ENCODE measurements at places on chromosomes 4 and X.

- no peak for DNase-seq
Observed at GRCh38 chr4:162836773-162837172, 329.9 kb downstream of the NAF1 start.

GRCh38 chr4:14862891-14863290 is 139.4 kb upstream of the CPEB2 start:
- no peak for DNase-seq

- DNase-seq = no peak
Observed at GRCh38 chr4:67723949-67724348, 23.0 kb upstream of the UBA6 start.

DNA sequence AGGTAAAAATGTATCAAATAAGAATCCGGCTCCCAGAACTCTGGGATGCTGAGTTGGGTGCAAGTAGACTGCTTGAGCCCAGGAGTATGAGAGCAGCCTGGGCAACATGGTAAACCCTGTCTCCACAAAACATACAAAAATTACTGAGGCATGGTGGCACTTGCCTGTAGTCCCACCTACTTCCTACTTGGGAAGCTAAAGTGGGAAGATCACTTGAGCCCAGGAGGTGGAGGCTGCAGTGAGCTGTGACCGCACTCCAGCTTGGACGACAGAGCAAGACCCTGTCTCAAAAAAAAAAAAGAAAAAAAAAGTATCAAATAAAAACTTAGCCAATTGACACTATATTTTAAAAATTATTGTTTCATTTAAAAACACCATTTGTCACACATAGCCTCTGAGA is 84.4 kb downstream of the FBXW7 start:
- no peak for DNase-seq

GRCh38 chrX:152165033-152165743 is 26.8 kb upstream of the MAGEA10 start:
- DNase-seq = no peak

DNA sequence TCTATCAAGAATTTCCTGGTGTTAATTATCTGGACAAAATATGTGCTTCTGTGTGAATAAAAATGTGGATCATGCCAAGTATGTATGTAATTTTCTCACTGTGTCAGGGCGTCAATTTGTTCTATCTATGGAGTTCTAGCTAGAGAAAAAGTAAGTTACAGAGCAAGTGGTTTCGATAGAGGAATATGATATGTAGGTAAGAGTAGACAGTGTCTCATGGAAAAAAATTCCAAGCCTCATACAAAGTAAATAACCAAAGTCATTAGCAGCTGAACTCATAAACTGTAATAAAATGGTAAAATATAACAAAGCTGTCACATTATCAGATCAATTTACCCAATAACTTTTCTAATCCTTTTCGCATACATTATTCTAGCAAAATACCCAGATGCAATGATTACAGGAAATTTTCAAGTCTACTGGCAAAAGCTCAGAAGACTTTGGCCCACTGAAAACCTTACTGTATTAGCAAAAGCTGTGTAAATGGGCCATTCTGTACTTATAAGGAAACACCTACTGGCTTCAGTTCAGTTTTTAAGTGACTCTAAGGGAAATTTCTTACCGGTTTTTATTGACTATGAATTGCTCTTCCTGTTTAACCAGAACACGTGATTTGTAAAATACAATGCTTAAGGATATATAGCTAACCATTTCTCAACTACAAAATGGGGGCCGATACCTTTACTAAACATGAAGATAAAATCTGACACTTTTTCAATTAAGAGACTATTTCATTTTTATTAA is 121.0 kb upstream of the ARSJ start:
- no peak for DNase-seq

DNA sequence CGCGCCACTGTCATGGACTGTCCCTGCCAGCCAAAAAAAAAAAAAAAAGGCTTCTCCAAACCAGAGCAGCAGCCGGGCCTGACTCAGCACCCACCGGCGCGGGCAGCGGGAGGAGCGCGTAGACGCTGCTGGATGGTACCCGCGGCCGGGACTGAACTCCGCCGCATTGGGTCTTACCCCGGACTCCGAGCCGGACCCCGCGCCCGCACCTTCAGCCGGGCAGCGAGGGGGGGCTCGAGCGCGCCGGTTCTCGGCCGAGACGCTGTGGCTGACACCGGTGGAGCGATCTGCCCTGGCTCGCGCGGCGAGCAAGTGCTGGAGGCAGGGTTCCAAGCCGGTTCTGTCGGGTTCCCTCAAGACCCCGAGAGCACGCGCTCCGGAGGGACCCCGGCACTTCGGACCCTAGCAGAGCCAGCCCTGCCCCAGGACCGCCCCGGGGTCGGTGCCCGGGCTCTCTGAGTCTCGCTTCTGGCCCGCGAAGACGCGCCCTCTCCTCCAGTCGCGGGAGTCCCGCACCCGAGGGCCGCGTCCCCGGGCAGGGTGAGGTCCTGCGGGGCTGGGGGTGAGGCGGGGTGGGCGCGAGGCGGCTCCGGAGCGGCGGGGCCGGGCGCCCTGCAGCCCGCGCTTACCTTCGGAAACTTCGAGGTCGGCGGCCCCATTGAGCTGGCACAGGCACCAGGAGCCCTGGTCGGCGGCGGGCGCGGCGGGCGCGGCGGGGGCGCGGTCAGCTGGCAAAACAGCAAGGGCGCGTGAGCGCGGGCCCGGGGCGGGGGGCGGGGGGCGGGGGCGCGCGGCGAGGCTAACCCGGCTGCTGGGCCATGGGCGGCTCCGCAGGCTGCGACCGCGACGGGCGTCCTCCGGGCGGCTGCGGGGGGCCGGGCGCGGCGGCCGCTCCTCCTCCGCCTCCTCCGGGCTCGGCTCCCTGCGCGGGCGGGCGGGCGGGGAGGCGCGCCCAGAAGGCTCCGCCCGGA is 11.8 kb upstream of the MAN2B2 start:
- DNase-seq = no peak

GRCh38 chr4:170386971-170387370 is 297.2 kb upstream of the AADAT start:
- DNase-seq = no peak

- DNase-seq = no peak
Observed at GRCh38 chr4:188949596-188949995, 810.4 kb downstream of the TRIML1 start.

- DNase-seq = no peak
Observed at GRCh38 chr4:124090021-124090420, 622.5 kb downstream of the ANKRD50 start.

DNA sequence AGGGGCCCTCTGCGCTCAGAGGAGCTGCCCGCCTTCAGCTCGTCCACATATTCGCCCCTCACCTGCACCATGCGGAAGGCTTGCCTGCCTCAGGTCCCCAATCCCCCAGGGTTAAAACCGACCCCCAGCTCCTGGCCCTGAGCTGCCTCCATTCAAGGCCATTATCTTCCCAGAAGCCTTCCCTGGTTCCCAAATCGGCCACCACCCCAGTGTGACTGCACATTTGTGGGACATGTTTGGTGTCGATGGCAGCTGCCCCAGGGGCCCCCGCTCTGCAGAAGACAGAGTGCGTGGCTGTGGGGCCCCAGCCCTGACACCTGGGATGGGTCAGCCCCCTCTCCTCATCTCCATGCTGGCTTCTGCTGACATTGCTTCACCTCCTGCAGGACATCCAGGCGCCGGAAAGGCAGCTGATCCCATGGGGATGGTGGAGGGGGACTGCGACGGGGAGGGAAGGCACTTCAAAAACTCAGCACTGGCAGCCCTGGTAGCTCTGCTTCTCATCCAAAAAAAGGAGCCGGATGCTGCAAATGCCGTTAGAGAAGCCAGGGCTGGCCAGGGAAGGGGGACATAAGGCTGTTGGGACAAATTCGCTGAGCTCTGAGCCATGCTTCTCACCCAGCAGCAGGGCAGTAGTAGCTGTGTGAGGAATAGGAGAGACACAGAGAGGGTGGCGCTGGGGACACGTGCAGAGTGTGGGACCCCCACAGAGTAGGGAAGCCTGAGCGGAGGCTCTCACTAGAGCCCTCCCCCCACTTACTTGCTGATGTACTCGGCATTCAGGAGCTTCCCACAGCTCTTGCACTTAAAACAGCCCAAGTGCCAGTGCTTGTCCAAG is 78.5 kb downstream of the ABLIM2 start:
- no peak for DNase-seq

- DNase-seq = no peak
Observed at GRCh38 chr4:21655031-21655430, 293.5 kb downstream of the KCNIP4 start.

DNA sequence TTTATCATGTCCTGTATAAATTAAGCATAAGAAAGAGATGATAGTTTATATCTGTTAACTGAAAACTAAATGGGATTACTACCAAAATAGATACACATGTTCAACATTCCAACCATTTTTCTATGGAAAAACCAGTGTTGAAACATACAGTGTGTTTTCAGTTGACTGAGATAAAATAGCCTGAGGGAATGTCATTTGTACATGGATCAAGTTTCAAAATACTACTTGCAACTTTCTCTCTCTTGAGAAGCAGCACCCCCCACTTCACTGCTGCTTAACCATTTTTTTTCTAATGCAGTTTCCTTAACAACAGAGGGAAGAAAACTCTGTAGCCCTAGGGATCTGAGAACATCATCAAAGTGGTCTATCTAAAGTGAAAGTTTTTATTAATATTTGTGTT is 70.8 kb downstream of the NPNT start:
- no peak for DNase-seq

DNA sequence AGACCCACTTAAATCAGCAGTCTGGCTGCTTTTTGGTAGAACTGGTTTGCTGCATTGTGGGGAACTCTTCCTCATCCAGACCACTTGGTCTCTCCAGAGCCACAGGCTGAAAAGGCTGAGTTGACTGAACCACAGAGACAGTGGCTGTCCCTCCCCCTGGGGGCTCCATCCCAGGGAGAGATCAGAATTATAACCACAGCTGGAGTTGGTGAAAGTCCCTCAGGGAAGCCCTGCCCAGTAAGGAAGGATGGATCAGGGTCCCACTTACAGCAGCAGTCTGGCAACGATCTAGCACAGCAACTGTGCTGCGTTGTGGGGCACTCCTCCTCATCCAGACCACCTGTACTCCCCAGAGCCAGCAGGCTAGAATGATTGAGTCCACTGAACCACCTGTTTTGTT is 212.7 kb downstream of the SOX3 start:
- DNase-seq = no peak

DNA sequence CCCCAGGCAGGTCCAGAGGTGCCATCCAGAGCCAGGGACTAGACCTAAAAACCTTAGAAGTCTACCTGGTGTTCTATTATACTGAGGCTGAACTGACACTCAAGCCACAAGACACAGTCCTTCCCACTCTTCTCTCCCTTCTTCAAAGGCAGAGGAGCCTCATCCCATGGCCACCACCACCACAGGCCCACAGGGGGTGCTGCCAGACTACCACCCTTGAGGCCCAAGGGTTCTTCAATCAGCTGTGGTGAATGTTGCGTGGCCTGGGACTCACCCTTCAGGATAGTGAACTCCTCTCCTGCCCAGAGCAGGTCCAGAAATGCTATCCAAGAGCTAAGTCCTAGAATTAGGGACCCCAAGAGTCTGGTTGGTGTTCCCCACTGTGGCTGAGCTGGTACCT is 17.5 kb upstream of the RFC1 start:
- DNase-seq = no peak

GRCh38 chr4:23629421-23629820 is 260.4 kb downstream of the PPARGC1A start:
- DNase-seq = no peak

GRCh38 chr4:15163284-15163645 is 161.0 kb downstream of the CPEB2 start:
- no peak for DNase-seq

DNA sequence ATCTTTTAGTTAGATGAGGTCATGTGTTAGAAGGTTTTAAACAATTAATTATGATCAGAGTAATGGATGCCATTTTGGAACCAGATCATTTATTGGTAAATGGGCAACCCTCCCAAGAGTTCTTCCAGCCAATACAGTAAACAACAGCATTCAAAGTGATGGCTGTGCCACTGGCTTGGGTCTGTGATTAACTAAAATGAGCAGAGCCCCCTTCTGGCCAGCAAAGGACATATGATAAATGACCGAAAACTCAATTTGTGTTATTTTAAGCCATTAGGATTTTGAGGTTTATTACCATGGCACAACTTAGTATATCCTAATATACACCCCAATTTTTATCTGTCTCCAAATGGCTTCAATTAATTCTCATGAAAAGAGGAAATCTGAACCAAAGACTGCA is 90.8 kb upstream of the NPFFR2 start:
- DNase-seq = no peak

GRCh38 chr4:176641237-176641636 is 151.5 kb downstream of the VEGFC start:
- DNase-seq = no peak

DNA sequence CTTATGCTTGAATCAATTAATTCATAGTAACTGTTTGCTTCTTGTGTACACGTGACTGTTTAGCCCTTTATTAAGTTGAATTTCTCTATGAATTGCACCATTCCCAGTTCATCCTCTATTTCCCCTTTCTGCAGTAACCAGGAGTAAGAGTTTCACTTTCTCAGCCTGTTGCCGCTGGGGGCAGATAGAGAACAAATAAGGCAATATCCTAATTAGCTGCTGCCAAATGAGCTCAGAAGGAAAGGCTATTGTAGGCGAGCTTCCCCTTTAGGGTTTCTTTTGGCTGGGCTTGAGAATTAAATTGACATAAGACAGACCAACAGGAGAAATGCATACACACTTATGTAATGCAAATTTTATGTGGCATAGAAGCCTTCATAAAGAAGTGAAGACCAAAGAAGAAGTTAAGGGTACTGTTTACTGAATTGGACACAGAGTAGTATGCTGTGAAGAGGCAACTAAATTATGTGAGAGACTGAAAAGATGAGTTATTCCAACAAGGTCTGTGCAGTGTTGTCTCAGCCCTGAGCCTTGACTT is 1594.7 kb downstream of the TECRL start:
- DNase-seq = no peak

DNA sequence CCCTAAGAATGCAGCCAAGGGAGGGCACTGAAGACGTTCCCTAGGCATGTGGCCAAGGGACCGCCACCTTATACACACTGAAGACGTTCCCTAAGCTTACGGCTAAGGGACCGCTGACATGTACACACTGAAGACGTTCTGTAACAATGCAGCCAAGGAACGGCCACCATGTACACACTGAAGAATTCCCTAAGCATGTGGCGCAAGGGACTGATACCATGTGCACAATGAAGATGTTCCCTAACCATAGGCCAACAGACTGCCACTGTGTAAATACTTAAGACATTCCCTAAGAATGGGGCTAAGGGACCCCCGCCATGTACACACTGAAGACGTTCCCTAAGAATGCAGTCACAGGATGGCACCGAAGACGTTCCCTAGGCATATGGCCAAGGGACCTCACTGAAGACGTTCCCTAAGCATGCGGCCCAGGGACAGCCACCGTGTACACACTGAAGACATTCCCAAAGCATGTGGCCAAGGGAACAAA is 36.1 kb downstream of the DHRSX start:
- DNase-seq = no peak

Data from head of caudate nucleus (tissue), 42 donors.